Left ventricle myocardium inferior (tissue), 1 donor: ENCODE measurements at places on chromosomes 6 and 20.

GRCh38 chr6:7674291-7674690 is 51.6 kb upstream of the BMP6 start:
- DNase-seq: no peak

DNA sequence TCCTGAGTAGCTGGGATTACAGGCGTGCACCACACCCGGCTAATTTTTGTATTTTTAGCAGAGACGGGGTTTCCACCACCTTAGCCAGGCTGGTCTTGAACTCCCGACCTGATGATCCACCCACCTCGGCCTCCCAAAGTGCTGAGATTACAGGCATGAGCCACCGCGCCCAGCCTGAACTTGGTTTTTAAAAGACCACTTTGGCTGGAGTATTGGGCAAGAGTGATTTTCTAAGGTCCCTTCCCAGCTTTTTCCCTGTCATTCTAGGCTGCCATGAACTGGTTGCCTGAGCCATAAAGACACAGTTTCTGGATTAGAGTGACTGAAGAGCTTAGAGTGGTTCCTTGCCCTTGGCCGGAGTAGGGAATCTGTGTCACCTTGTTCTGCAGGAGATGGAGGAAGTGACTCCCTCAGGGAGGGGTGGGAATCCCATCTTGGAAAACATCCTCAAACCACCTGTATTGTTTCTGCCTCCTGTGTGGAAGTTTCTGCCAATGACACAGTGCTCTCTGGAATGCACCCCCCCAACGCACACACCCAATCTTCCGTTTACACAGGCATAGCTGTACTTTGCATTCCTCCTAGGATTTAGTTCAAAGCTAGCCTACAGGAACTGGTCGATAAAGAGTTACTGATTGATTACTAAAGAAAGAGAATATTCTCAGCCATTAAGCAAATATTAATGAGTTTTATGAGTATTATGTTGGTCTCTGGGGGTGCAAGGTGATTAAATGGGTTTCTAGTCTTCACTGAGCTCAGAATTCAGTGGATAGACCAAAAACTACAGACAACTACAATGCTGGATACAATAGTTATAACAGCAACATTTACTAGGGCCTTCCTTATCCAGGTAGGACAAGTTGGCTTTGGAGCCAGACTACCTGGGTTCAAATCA is 18.2 kb downstream of the BCL2L1 start:
- peak; percentile 34 for DNase-seq

DNA sequence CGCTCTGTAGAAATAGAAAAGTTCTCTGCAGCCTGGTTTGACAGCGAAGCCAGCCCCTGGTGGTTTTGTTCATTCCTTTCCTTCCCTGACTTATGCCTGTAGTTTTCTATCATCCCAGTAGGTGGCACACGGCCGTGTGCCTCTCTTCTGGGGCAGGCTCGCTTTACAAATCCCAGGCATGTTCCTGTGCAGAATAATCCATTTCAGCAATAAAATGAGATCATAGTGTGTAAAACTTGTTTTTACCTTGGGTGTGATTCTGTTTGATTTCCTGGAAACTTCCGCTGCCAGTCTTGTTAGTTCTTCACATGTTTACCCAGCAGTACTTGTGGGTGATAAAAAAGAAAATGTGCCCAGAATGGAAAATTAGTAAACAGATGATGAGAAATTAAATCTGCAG is 7.4 kb upstream of the INSM1 start:
- DNase-seq: no peak

GRCh38 chr6:150765067-150765764 is 100.3 kb upstream of the MTHFD1L start:
- DNase-seq: no peak

DNA sequence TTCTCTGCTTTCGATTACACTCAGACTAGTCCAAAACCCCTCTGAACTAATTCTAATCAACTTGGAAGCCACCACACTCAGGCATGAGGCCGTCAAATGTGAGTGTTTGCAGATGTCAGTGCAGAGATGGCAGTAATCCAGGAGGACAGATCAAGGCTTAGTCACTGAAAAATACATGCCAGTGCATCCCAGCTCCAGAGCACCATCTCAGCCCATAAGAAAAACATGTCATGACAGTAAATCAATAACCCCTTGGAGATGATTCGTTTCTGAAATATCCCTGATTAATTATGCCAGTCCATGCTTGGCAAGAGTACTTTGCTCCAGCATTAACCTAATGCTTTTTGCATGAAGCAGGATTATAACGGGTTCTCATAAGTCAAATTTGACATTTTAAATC is 179.5 kb downstream of the ADAT2 start:
- no peak for DNase-seq

DNA sequence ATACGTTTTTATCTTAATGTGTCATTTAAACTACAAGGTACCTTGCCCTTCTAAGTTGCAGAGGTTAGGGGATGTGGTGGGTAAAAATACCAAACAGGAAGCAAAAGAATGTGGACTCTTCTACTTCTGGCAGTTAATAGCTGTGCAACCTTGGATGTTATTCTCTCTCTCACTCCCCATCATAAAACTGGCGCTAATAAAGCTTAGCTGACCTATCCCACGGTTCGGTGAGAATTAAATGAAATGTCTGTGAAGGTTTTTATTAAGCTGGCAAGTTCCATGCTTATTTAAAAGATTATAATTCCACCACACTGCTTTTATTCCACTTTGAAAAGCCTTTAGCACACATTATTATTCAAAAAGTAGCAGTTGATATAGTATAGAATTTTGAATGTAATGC is 127.8 kb upstream of the SLC22A23 start:
- no peak for DNase-seq

GRCh38 chr20:48834278-48834677 is 6.5 kb upstream of the PREX1 start:
- no peak for DNase-seq

DNA sequence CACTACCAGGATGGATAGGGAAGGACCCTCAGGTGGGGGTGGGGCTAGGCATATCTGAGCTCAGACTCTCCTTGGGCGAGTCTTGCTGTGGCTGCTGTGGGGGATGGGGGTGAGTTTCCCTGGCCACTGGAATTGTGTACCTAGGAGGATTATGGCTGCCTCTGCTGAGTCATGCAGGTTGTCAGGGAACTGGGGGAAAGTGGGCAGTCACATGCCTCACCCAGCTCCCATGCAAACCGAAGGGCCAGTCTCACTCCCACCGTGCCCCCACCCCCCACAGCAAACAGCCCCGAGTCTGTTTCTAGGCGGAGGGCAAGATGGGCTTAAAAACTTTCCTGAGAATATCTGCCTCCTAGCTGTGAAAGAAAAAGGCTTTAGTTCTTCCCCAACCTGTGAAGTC is 210.3 kb upstream of the FERMT1 start:
- no peak for DNase-seq

DNA sequence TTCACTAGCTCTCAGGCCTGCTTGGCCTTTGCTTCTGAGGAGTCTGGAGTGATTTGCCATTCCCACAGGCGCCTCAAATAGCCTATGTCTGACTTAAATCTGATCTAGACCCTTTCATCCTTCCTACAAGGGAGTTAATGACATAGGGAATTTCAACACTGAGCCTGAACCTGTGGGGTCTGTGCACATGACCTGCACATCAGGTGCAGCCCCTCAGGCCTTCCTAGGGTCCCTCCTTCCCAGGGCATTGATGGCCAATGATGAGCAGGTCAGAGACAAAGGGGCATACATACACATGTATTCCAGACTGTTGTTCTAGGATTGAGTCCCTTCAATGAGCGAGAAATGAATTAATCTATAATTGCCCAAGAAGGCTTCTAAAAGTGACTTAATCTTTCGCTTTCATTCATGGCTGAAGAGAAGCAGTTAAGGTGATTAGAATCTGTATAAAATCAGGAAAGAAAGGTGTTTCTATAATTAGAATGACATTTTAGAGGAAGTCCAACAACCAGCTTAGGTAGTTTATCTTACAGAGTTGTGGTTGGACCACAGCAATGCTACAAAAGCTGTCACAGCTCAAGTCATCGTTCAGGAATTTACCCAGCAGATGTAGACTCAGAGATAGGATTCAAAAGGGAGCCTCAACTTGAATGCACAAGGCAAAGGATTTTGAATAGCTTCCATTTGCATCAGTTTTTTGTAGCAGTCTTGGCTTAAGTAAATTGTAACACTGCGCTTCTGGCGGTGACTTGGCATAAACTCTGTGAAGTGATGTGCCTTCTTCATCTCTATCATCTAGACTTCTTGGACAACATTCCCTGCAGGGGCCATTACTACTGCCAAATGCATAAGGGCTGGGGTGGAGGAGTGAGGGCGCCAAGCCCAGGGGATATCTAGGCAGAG is 27.0 kb upstream of the TBC1D7 start:
- DNase-seq: no peak
